ENCODE measurements at places on chromosomes 4 and X.

GRCh38 chr4:71773004-71773403 lies 10.9 kb downstream of the GC start:
- DNase-seq = no peak

DNA sequence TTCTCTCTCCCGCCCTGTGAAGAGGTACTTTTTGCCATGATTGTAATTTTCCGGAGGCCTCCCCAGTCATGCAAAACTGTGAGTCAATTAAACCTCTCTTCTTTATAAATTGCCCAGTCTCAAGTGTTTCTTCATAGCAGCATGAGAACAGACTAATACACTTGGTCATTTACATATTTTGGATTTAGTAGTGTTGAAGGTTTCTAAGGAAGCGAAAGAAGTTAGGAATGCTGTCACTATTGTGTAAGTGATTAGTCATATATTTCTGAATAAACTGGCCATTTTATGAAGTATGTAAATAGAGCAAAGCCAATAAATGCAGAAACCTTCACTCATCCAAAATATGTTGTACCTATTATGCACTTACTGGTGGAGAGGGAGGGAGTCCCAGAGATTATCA lies 34.4 kb upstream of the GK2 start:
- no peak for DNase-seq

DNA sequence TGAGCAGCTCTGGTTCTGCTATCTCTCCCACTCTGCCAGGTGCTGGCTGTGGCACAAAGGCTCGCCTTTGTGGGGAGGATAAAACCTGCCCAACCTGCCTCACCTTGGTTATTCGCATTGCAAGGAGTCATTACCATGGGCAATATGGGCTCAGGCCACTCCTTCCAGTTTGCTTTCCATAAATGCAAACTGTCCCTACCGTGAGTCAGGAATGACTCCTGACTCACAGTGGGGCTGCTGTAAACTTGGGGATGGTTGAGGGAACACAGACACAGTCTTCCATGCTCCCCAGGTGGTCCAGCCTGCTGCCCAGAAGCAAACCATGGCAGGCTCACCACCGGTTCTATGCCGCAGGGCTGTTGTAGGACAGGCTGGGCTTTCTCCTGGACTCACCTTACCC lies 36.1 kb downstream of the COQ2 start:
- no peak for DNase-seq

DNA sequence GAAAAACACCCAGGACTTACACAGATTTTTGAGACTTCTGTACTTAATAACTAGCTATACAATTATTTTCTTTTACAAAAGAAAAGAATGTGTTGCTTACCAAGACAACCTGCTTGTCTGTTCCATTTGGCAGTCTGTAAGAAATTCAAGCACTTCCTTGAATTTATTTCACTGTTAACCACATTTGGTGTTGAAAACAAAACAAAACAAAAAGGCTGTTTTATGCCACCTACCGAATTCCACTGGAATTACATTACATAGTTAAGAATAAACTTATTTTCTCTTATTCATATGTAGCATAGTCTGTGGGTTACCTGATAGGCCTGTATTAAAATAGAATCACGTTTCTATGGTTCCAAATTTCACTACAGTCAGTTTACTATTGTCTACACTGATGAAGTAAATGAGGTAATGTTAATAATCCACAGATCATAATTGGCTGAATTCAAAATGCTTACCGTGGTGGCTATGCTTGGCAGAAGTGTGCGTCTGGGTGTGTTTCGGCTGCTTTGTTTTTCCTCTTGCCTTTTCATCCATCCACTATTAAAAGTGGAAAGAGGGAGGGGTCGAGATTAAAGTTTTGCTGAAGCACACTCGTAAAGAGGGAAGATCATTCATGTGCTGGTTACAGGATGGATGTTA lies at the start of gene TLR1:
TSS of gene TLR1 (minus strand) at position 138 of the 642 bp plus-strand sequence. CDS start 5,960 bp downstream, outside the sequence.
- DNase-seq = no peak

- no peak for DNase-seq
These were observed 181.6 kb upstream of the NOCT start for GRCh38 chr4:138833974-138834373.

DNA sequence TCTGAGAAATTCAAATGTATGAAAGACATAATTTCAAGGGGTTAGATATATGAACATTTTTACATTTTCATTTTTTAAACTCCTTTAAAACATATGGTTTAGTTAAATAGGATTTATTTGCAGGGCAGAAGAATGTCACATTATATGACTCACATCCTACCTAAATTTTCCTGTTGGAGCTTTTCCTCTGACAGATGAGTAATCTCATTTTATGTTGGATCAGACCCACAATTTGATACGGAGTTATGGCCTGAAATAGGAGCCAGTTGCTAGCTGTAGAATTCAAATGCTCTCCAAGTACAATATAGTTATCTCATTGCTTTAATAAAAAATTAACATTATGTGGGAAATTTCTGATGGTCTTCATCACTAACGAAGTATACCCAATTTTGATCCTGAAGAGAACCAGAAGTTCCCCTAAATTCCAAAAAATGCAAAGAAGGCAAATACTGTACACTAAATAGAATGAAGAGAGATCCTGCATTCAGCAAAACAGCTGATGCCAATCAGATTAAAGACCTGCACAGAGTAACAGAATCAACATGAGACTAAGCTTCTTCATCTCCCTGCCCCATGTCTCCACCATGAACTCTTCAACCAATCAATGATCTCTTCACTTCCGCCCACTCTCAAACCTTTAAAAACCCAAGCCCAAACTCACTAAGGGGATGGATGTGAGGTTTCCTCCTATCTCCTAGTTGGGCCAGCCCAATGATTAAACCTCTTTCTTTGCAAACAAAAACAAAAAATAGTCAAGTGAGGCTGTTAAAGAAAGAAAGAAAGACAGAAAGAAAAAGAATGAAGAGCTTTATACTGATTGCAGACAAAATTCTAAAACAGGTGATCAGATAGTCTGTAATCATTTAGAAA lies 10.9 kb upstream of the EXOSC9 start:
- no peak for DNase-seq

- DNase-seq = peak; percentile 25
These were observed 106.8 kb upstream of the NKX1-1 start for GRCh38 chr4:1512738-1513660.

DNA sequence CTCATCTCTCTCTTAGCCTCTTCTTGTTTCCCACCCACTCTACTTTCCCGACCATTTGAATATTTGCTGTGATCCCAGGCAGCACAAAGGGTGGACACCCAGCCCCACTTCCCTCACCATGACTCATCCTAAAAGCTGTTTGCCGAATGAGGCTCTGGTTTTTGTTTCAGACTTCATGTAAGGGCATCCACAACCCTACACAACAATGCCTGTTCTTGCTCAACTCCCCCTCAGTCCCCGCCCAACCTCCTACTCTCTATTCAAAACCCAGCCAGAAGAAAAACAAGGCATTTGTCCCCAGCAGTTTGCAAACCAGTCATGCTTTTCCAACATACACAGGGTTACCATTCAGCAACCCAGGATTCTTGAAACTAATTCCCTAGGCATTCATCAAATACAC lies 516.5 kb upstream of the CNKSR2 start:
- DNase-seq = no peak

- no peak for DNase-seq
These were observed 165.8 kb downstream of the NSUN7 start for GRCh38 chr4:40915318-40916217.

DNA sequence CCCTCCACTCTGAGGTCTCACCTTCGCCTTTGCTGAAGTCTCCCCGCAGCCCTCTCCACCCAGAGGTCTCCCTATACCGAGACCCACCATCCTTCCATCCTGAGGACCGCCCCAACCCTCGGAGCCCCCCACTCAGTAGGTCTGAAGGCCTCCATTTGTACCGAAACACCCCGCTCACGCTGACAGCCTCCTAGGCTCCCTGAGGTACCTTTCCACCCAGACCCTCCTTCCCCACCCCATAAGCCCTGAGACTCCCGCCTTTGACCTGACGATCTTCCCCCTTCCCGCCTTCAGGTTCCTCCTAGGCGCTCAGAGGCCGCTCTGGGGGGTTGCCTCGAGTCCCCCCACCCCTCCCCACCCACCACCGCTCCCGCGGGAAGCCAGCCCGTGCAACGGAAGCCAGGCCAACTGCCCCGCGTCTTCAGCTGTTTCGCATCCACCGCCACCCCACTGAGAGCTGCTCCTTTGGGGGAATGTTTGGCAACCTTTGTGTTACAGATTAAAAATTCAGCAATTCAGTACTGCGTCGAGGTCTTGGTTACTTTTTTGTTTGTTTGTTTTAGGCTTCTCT lies 5.0 kb downstream of the SOD3 start:
- DNase-seq = no peak

GRCh38 chr4:108116423-108117168 lies 52.1 kb downstream of the LEF1 start:
- no peak for DNase-seq

GRCh38 chr4:144674711-144675110 lies 28.8 kb downstream of the HHIP start:
- no peak for DNase-seq

DNA sequence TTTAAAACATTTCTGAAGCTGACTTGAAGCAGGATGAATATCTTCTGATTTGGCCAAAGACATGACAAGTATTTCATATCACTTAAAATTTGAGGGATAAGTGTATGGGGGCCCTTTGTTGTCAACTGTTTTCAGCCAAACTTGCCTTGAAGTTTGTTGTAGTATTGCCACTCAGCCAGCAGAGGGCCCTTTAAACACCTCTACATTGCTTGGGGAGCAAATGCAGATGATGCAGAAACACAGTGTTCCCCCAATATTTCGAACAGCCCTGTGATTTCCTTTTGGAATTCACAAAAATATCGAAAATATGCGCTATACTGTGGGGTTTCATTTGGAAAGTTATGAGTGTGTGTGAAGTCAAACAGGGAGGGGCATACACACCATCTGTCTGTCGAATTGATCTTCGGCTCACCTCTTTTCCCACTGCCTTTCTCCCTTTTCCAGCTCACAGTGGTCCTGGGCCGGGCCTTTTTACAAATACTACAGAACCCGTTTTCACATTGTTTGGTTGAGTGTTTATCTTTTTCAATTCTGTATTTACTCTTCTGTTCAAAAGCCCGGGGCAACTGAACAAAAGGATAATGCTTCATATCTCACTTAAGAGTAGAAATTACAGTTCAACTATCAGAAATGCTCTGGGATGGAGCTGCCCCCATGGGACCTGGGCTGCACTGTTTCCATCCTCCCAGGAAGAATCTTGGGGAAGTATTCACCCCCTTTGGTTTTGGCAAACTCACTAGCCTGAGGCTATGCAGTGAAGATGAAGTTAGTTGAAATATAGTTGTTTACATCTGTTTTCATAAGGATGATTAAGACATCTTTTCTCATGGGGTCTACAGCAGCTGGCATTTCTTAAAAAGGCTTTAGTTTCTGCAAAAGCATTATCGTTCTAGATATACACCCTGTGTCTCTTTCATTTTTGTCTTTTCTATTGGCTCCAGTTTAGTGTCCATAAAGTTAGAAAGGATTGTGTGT lies 137.6 kb downstream of the EGF start:
- DNase-seq = peak; percentile 4

DNA sequence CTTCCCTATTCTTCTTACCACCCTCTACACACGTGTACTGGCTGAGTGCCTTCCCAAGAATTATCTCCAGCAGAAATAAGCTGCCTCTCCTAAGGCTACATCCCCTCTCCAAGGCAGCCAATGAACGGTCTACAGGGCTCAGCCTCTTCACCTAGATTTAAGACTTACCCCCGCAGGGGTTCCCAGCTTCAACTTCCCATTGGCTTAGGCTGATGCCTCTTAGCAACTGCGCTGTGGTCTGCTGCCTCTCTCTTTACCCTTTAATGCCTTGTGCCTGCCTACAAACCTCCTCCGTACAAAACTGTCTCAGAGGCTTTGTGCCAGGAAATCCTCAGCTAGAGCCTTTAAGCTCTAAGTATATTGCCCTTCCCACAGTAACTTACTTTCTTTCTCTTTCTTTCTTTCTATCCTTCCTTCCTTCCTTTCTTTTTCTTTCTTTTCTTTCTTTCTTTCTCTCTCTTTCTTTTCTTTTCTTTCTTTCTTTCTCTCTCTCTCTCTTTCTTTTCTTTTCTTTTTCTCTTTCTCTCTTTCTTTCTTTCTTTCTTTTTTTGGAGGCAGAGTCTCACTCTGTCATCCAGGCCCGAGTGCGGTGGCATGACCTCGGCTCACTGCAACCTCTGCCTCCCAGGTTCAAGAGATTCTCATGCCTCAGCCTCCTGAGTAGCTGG lies 15.1 kb upstream of the PIGA start:
- no peak for DNase-seq

- DNase-seq = no peak
These were observed 71.5 kb upstream of the HPRT1 start for GRCh38 chrX:134388161-134389109.

DNA sequence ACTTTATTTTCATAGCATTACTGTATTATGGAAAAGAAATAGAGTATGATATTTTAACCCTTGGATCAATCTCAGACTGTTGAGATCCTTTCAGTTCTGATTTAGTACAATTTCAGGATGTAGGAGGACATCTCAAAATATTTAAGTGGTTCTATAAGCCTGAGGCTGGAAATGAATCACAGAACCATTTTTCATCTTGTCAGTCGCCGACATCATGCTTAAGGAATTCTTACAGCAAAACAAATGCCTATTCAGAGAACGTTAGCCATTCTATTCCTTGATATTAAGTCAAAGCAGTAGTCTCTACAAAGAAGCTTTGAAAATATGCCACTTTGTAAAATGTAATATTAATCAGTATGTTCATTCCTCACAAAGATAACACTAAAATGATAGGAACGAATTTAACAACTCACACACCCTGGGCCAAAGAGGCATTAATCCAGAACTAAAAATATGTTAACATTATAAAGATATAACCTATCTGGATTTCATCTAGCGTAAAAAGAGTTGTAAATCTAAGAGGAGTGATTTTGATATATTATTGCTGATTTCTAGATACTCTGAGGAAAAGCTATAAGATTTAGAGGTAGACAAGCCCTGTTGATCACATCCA lies 152.0 kb downstream of the GASK1B start:
- no peak for DNase-seq

DNA sequence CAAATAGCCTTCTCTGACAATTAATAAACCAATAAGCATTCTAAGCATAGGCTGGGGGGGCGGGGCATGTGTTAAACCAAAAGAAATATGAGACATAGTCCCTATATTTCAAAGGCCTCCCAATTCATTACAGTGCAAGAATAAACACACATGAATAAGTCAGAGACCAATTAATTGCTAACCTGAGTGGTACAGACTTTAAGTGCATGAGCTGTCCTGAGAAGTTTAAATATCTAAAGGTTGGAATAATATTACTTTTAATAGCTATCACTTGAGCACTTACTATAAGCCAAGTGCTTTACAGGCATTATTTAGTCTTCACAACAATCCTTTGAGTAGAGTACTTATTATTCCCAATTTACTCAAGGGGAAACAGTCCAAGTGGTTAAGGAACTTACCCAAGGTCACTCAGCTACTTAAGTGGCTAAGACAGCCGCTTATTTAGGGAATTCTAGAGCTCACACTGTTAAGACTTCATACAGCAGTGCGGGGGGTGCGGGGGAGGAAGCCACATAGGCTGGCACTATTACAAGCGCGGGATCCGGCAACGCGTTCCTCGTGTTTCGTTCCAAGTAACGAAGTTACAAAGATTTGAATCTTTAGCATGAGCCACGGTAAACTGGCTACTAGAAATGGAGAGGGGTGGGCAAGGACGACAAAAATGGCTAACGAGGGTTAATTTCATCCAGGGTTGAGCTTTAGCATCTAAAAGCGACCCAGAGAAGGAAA lies 1.4 kb downstream of the THOC2 start:
- no peak for DNase-seq
